NCI-H1105 (cell line): ENCODE measurements at places on chromosomes 5 and 9.

GRCh38 chr9:110555551-110556331 is 23.8 kb downstream of the SVEP1 start:
- DNase-seq = no peak

DNA sequence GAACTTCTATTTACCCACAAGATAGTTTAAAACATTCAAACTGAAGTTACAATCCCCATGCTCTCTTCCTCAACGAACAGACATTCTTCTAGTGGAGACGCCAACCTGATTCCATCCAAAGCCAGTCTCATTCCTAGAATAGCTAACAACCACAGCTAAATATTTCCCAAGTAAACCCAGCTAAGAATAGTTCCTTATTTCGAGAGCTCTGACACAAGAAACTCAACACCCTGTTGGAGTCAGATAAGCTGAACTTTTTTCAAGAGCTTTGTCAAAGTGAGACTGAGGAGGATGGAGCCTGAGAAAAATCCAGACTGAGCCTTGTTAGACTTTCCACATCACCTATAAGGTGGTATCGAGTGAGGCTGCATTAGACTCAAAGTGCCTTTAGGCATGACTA is 56.7 kb upstream of the RPS23 start:
- DNase-seq = no peak

GRCh38 chr9:129611307-129611800 is 9.5 kb downstream of the C9orf50 start:
- DNase-seq = no peak

DNA sequence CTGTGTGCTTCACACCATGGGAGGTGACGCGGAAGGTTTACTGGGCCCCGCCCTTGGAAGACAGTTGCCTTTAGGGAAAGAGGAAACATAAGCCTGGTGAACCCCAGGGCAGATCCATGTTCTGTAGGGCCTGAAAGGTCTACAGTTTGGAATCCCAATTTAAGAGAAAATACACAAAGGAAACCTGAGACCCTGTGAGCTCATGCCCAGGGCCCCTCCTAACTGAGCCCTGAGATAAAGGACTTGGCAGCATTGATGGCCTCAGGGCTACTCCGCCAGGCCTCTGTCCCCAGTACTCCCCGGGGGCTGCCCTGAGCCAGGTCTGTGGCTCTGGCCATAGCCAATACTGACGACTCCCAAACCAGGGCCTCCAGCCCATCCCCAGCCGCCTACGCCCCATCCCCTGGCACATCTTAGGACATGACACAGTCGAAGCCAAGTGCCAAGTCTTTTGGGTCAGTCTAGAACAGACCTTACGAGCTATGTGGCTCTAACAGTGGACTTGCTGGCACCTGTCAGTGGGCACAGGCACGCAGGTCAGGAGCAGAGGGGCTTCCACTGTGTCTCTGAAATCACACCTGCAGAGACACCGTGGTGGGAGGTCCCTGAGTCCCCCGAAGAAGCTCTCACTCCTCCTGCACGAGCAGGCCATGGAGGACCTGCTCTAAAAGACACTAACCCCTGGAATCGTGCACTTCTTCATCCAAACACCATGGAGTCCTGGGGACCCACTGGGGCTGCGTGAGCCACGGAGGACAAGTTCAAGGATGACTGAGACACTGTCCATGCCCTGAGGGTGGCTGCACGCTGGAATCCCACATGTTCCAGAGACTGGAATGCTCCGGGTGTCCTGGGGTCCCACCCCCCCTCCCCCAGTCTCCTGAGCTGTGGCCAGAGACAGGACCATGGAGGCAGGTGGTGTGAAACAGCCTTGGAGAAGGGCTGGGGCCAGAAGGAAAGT is 40.3 kb upstream of the BARHL1 start:
- no peak for DNase-seq

GRCh38 chr5:58774937-58775336 is 192.1 kb downstream of the RAB3C start:
- DNase-seq = no peak

- DNase-seq = no peak
Measured at GRCh38 chr9:112170235-112170634, 4.9 kb downstream of the SUSD1 start.

DNA sequence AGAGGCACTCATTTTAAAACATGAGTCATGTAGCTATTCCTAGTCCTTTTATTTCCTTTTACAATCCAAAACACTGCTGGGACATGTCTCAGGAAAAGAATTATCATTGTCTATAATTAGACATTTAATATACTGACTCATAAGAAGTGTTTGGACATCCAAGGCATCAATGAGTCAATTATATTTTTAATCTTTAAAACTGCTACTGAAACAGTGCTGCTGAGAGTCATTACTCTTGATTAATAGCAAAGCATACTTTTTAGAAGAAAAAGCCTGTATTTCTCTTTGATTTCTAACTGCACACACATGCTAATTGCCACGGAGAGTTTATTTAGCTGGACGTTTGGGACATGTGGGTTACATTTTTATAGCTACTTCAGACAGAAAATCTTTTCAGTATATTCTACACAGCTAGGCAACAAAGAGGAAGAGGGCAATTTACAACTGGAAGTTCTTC is 1249.0 kb upstream of the CDH18 start:
- DNase-seq = no peak

DNA sequence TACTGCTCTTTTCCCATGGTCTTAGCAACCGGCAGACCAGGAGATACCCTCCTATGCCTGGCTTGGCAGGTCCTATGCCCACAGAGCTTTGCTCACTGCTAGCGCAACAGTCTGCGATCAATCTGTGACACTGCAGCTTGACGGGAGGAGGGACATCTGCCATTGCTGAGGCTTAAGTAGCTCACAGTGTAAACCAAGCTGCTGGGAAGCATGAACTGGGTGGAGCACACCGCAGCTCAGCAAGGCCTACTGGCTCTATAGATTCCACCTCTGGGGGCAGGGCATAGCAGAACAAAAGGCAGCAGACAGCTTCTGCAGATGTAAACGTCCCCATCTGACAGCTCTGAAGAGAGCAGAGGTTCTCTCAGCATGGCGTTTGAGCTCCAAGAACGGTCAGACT is 40.4 kb downstream of the MCTP1 start:
- no peak for DNase-seq
